Trophoblast cell (in vitro differentiated cells and primary cell): ENCODE measurements at places on chromosomes 2 and 18.

- no peak for DNase-seq
These were observed 47.5 kb downstream of the EPAS1 start for GRCh38 chr2:46344706-46345105.

DNA sequence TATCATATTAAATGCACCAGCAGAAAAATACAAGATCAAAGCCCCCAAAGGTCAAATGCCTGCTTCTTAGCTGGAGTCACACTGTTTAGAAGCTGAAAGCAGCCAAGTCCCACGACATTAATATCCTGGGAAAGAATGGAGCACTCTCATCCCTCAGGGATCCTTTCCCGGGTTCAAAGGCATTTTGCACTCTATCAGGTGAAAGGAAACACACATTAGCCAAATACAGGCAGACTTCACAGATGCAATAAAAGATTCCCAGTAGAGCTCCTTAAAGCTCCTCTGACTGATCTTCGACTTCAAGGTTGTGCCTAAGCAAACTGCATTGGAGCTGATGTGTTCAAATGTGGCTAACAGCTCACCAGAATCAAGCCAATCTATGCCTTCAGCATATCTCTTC lies 158.4 kb downstream of the RNF152 start:
- DNase-seq = no peak

- DNase-seq = no peak
These were observed 5.8 kb downstream of the UNC50 start for GRCh38 chr2:98614024-98614739.

DNA sequence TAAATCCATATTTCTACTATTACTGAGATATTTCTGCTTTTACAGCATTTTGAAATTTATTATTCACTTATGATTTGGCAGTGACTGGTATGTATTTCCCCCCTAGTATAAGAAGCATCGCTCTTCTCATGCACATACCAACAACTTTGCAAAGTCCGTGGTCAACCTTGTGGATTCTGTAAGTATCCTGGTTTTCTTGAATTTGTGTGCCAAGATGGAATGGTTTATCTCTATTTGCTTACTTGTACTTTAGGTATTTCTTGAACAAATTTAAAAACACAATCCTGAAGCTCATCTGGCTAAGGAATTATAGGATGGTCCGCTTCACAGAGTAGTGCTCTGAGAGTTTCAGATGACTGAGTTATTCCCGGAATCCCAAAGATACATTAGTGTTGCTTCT lies 85.0 kb upstream of the FAM237A start:
- no peak for DNase-seq

- DNase-seq = no peak
These were observed 21.6 kb downstream of the KIF1A start for GRCh38 chr2:240798327-240798905.

- no peak for DNase-seq
These were observed 42.3 kb downstream of the KCTD1 start for GRCh38 chr18:26506012-26506411.

DNA sequence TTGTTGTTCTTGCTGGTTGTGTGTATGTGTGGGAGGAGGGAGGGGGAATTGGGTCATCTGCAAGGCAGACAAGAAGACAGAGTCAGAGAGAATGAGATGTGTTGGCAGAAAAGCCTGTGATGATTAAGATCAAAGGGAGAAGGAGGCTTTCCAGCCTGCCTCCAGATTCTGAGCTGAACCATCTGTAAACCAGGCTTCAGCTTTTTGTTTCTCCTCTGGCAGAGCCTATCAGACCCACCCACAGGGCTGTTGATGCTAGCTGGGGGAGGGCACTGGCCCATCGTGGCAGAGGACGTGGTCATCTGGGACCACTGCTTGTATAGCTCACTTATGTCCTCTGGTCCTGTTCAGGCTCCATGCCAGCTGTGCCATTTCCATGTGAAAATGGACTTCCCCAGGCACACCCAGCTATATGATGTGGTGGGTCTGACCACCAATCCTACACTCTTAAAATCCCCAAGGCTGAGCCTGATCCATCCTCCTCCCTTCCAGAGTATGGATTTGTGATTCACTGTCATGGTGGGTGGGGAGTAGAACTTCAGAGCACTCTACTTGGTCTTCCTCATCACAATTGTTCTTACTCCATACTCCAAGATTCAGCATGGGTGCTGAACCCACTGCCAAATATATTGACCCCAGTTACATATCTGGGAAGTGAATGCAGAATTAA lies 27.8 kb upstream of the COL6A3 start:
- DNase-seq = no peak
